Muscle of leg (tissue), 16 donors: ENCODE measurements at places on chromosomes 7 and 10. TPM values are rescaled to one million over a fixed set of nuclear protein-coding genes. Genes with fewer than 3 reads are reported as not detected.
A peak's percentile ranks its signal among the peaks of the same experiment; 100 is the strongest.

The STMP1 gene
- 16.9 TPM for total RNA-seq

DNA sequence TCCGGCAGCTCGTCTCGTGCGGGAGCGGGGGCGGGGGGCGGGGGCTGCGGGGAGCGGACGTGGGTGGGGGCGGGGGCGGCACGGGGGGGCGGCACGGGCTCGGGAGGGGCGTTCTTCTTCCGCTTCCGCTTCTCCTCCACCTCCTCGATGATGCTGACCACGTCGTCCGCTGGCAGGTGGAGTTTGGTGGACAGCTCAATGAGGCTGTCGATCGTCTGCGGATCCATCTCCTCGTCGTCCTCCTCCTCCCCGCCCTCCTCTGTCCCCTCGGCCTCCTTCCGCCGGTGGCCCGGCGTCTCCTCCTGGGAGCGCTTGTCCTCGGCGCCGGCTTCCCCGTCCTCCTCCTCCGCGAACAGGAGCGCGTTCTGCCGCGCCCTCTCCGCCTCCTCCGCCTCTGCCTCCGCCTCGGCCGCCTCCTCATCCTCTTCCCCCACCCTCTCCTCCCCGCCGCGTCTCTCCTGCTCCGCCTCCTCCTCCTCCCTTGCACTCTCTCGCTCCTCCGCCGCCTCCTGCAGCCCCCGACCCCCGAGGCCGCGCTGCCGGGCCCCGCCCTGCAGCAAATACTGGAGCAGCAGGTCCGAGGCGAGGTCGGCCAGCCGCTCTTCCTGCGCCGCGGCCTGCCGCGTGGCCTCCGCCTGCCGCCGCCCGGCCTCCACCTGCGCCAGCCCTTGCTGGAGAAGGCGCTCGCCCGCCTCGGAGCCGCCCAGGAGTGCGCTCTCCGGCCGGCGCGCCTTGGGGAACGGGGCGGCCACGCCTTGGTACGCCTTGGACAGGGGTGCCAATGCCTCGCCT is 1.9 kb downstream of the VGF start:
- no peak for DNase-seq

DNA sequence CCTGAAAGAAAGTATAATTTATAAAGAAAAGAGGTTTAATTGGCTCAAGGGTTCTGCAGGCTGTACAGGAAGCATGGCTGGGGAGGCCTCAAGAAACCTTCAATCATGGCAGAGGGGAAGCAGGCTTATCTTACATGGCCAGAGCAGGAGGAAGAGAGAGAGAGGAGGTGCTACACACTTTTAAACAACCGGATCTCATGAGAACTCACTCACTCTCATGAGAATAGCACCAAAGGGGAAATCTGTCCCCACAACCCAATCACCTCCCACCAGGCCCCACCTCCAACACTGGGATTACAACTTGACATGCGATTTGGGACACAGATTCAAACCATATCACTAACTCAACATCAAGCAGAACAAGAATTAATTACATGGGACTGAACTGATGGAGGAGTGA is 6.9 kb upstream of the ZNF485 start:
- DNase-seq = no peak

The GNAT3 gene
- total RNA-seq = not detected

The ZNF107 gene
- 5.9 TPM for total RNA-seq

- DNase-seq = no peak
These were observed 135.3 kb downstream of the CTTNBP2 start for GRCh38 chr7:117737926-117738325.

- peak; percentile 46 for DNase-seq
These were observed 150.6 kb downstream of the CDH23 start for GRCh38 chr10:71547312-71547711.

The RPEL1 gene
- not detected for total RNA-seq

The SFXN2 gene
- total RNA-seq = 6.6 TPM

The PHYHIPL gene
- total RNA-seq = 0.31 TPM

DNA sequence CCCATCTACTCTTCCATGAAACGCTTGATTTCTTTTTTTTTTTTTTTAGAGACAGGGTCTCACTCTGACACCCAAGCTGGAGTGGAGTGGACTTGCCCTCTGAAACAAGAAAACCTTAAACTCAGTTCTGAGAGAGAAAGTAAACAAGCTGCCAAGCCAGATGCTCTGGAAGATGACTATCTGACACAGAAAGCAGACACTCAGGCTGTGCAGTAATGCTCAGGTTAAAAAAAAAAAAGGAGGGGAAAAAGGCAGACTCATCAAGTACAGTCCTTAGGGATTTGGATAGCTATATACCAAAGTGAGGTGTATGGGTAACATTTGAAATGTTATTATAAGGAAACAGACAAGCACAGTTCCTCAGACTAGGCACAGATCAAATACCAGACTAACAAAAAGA is 80.5 kb downstream of the IDE start:
- DNase-seq = no peak

The CTAGE6 gene
- total RNA-seq = 0.71 TPM

GRCh38 chr10:102517553-102517952 is 13.8 kb downstream of the SUFU start:
- no peak for DNase-seq

The PRKAR2B gene
- 3.7 TPM for total RNA-seq

DNA sequence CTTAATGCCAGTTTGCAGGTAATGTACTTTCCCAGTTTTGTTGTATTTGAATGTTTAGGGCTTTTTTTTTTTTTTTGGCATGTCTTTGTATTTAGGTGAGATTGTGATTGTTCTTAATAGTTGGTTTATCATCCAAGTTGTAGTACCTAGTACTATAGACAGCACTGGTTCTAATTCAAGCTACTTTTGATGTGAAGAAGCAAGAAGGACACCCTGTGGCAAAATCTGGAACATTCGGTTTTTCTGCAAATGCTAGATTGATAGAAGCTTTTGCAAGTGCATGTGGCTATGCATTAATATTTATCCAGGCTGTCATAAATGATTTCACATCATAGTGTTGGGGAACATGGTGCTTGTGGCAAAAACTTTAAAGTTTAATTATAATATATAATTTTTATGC is 248.9 kb downstream of the FOXP2 start:
- DNase-seq = peak; percentile 57

The RAB19 gene
- total RNA-seq = not detected

The HOXA4 gene
- total RNA-seq = 3.2 TPM

The TEX36 gene
- total RNA-seq = not detected

The GFRA1 gene
- total RNA-seq = 41.5 TPM

The GNGT1 gene
- total RNA-seq = not detected

The CLEC5A gene
- 0.13 TPM for total RNA-seq

The LIPK gene
- not detected for total RNA-seq

GRCh38 chr7:96023387-96023786 is 251.0 kb downstream of the DYNC1I1 start:
- DNase-seq = no peak

- no peak for DNase-seq
These were observed 17.8 kb downstream of the PRSS2 start for GRCh38 chr7:142788303-142789289.

DNA sequence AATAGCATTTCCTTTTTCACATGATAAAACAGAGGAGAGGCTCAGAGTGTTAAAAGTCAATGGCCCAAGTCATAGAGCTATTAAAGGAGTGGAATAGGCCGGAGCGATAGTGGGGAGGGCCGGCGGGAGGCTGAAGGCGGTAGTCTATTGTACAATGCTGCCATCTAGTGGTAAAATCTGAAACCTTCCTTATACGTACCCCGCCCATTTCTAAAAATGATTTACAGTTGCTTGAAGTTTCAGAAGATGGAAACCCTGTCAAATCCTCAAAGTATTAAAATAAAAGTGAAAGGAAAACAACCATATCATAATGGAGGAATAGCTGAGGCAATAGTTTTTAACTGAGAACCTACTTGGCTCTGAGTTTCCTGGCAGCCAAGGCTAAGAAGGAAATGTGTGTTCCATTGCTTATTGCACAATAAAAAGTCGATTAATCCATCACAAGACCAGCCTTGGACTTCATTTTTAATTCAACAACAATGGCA is 209.1 kb downstream of the CCSER2 start:
- DNase-seq = peak; percentile 73

The FGFBP3 gene
- total RNA-seq = 0.84 TPM

The EBLN1 gene
- total RNA-seq = 0.09 TPM

The LIPN gene
- not detected for total RNA-seq

The DRGX gene
- total RNA-seq = not detected

GRCh38 chr10:86443936-86444335 is 77.3 kb upstream of the GRID1 start:
- DNase-seq = no peak

DNA sequence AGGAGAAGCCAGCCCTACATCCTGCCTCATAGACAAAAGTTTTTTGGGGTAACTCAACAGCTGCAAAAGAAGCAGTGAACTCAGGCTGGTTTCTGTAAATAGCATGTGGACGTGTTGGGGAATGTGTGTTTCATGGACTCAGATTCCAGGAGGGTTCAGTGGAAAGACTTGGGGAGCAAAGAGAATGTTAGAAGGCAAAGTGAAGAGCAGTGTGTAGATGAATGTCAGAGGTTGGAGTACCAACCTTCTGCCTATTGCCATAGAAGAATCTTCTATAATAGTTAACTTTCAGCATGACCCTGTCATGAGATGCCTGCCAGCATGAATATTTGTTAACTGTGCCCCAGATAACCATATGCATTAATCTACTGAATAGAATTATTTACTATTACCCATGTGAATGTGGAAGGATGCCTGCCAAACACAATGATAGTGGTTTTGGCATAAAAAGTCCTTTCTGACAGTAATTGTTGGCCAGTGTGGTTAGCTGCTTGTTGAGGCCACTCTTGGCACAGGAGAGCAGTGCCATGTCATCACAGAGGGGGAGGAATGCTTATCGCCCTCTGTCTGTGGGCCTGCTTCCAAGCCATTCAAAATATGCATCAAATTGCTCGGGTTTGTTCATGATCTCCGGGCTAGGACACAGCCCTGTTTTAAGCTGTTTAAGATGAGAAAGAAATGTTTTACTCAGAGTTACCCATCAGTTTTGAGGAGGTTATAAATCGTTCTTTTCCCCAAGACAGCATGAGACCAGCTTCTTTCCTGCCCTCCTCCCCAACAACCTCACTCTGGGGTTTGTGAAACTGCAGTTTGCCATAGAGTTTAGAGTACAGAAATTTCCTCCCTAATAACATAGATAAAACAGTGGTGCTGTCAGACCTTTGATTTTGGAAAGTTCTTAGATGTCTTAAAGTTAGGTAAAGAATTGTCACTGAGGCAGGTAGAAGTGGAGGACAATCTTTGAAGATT is 165.3 kb downstream of the WNT2 start:
- DNase-seq = peak; percentile 73

GRCh38 chr10:42933448-42934340 is 143.2 kb upstream of the RET start:
- peak; percentile 85 for DNase-seq

DNA sequence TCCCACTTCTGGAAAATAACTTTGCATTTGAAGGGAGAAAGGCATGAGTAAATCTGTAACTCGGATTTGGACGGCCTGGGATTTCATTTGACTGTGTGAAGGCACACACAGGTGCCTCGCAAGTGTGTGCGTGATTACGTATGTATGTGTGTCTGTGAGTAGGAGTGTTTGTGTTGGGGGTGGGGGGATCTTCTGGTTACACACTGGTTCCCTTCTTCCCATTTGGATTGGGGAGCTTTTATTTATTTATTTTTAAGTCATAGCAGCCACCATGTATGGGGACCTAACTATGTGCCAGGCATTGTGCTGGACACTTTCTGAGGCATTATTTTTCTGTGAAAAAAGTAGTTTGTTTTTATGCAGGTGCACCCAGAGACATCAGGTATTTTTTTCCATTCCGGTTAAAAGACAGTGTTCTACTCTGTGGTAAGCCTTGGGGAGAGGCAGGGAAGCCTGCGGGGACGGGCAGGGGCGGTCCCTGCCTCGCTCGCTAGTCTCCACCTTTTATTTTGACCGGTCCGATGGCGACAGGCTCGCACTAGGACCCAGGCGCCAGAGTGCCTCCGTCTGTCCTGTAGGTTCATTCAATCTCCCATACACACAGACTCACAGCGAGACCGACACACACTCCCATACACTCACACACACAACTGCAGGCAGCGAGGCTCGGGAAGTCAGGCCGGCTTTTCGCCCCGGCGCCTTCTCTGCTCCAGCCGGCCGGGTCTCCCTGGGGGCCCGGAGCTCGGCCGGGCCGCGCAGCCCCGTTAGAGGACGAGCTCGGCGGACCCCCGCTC is at the start of gene MXI1:
MXI1 (plus strand) TSS at position 595 of the 794 bp plus-strand sequence. CDS start 204 bp downstream, outside the sequence.
- peak; percentile 91 for DNase-seq

The PGAM2 gene
- 412 TPM for total RNA-seq

DNA sequence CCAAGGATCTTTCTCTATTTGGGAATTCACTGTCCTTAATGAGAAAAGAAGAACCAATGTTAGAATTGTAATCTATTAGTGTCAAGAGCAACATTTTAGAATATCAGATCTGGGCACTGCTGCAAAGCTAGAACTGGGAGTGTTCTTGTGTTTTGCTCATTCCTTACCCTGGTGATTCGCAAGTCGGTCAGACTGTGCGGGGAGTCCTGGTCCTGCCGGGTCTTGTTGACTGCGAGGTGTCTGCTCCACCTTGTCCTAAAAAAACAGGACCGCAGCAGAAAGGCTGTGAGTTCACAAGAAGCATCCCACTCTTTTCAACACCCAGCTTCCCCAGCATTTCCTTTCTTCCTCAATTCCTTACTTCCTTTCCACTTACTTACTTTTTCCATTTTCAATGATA is 79.0 kb downstream of the GRB10 start:
- no peak for DNase-seq

DNA sequence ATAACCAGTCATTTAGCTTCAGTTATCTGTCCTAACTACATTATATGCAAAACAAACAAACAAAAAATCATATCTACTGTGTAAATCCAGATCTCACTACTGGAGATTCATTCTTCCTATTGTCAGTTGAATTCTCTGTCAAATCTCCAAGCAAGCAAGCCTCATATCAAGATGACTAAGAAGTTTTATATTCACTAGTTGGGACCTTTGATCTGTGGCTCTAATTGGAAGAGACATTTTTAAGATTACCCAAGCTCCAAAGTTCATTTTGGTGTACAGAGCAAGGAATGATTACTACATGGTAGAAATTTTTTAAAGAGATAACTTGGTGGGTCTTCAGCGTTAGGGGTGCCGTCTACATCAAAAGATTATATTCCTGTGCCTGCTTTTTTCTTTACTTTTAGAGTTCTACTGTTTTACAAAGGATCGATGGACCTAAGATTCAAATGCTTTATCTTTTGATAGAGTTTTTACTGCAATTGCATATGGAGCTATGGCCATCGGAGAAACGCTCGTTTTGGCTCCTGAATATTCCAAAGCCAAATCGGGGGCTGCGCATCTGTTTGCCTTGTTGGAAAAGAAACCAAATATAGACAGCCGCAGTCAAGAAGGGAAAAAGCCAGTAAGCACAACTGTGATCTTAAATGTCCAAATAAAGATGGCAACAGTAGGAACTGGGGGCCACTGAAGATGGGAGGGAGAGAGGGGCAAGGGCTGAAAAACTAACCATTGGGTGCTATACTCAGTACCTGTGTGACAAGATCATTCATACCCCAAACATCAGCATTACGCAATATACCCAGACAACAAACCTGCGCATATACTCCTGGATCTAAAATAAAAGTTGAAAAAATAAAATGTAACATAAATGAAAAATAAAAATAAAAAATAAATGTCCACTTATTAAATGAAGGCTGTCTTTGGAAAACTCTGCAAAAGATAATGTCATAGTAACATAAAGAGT is 47.9 kb downstream of the SP8 start:
- no peak for DNase-seq

GRCh38 chr7:27547401-27547800 is 115.3 kb downstream of the HIBADH start:
- DNase-seq = no peak

The LRRC61 gene
- 3.6 TPM for total RNA-seq

The MYO3A gene
- total RNA-seq = 0.84 TPM
